ENCODE measurements at places on chromosomes 3 and 15.
A peak's percentile ranks its signal among the peaks of the same experiment; 100 is the strongest.

- no peak for DNase-seq
Observed at GRCh38 chr3:135083179-135083578, 288.1 kb downstream of the EPHB1 start.

DNA sequence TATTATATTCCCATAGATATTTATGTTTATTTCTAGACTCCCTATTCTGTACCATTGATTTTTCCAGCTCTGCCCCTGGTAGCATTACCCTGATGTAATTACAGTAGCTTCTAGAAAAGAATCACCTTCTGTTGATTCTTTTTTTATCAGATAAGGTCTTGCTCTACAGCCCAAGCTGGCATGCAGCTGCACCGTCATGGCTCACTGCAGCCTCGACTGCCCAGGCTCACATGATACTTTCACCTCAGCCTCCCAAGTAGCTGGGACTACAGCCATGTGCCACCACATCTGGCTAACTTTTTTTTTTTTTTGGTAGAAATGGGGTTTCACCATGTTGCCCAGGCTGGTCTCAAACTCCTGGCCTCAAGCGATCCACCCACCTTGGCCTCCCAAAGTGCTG is 41.8 kb downstream of the SLC24A1 start:
- DNase-seq: no peak

GRCh38 chr15:82952158-82953081 is at the start of gene HOMER2:
HOMER2 (minus strand) TSS chr15:82952720; CDS start chr15:82952535, 185 bp downstream.
- no peak for DNase-seq

DNA sequence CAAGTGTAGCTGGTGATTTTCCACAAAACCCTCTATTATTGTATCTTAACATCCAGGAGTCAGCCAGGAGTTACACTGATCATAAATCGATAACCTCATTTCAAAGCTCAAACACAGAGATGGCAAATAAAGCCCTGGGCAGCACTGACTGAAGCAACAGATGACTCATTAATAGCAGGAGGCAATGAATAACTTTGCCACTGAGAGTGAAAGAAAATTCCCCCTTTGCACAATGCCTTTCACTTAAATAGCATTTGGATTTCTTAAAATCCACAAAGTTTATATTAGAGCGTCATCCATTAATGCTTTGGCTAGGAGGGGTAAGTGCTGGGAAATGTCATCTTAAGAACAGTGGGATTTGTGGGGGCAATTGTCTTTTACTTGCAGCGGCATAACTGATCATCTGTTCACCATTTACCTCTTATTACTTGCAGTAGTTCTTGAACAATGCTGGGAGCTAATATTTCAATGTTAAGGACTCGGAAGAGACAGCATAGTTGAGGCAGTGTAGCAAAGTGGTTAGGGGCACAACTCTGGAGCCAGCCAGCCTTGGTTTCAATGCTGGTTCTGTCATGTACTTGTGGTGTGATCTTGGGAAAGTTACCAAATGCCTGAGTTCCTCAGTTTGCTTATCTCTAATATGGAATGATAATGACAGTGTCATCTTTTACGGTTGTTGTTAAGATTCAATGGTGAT is 630.4 kb upstream of the TBL1XR1 start:
- no peak for DNase-seq

DNA sequence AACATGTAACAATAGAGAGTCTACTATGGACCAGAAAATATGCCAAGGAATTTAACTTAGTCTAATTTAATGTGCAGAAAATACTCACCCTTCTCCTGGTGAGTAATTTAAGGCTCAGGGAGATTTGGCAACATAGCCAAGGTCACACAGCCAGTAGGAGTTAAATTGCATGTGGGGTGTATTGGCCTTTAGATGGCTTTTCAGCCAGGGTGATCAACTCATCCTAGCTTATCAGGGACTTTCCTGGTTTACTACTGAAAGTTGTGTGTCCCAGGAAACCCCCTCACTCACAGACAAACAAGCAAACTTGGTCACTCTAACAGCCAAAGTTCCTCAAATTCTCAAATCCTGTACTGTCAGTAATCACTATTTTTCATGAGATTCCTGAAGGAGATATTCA is 2.6 kb upstream of the SLC9A9 start:
- DNase-seq: no peak

- peak; percentile 45 for DNase-seq
Observed at GRCh38 chr3:4986175-4986781, 7.0 kb downstream of the BHLHE40 start.

DNA sequence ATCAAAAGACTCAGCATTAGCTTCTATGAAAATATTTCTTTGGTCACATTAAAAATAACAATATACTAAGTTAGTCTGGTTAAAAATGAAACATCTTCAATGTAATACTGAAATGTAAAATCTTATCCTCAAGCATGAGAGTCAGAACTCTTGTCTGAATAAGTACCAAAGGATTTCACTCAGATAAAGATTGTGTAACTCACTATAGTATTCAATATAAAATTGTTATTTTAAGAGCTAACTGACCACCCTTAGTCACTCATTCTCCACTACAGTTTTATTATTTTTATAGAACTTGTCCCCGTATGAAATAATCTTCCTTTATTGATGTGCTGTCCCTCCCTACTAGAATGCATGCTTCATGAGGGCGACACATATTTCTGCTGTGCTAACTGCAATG is 426.3 kb downstream of the MECOM start:
- DNase-seq: no peak

DNA sequence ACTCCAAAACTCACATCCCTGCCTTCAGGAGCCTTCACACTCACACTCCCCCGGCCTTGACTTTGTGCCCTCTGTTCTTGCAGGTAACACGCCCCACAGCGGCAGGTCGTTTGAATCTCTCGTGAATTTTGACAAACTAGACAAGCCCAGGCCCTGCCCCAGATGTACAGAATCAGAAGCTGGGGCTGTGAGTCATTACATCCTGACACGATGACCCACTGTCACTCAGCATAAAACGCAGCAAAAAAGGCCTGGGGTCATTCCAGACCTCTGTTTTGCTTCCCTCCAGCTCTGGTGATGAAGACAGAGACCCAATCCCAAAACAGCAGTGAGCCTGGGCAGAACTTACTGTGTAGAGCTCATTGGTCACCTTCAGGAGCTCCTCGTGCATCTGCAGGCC is 116.4 kb upstream of the RAD18 start:
- DNase-seq: no peak

DNA sequence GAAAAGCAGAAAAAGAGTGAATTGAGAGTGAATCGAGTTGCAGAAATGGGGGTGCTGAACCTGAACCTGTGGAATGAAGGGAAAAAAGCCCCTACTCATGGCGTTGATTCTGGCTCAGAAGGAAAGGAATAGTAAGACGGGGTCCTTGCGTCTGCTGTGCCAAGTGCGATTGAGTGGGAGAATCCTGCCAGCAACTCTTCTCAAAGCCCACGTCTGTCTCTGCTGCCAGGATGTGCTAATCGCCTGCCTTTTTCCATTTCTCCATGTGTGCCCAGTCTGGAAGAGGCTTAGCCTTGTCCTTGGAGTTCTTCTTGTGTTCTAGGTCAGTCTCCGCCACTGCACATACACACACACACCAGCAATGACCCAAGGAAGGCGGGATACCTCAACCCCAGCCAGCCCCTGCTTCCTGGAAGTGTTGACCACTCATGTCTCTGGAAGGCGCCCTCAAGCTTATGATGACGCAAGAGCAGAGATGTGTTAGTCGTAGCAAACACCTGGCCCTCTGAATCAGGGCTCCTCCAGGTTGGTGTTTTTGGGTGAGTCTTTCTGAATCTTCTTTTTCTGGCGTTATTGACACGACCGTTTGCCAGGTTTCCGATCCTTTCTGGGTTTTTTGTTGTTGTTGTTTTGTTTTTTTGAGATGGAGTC is 262.4 kb upstream of the PROK2 start:
- DNase-seq: no peak

GRCh38 chr3:115999613-116000012 is 376.3 kb downstream of the GAP43 start:
- peak; percentile 28 for DNase-seq

GRCh38 chr3:98807011-98807410 is 43.9 kb downstream of the ST3GAL6 start:
- no peak for DNase-seq

- no peak for DNase-seq
Observed at GRCh38 chr15:96171853-96172296, 158.6 kb upstream of the NR2F2 start.

- no peak for DNase-seq
Observed at GRCh38 chr3:52310861-52311575, 5.1 kb upstream of the DNAH1 start.

GRCh38 chr3:47291158-47291753 is 8.5 kb downstream of the KLHL18 start:
- DNase-seq: no peak

DNA sequence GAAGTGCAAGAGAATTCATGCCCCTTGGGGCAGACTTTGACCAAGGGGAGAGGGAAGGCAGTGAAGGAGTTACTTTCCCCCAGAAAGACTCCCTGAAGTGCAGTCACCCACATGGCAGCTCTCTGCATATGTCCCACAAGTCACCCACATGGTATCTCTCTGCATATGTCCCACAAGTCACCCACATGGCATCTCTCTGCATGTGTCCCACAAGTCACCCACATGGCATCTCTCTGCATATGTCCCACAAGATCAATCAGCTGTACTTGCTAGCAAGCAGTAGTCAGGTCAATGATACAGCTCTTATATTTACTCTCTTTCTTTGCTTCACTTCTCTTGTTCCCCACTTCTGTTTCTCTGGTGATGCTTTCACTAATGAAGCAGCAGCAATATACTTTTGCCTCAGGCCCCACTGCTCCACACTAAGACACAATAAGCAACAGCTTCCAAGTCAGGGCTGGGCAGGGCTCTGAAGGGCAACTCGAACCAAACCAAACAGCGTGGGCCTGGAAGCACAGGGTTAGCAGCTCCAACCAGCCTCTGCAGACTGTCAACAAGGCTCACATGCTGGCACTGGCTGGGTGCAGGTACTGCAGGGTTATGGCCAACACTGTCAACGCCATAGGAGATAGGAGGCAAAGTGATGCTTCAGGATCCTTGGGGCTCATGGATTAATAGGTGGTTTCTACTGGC is 46.7 kb downstream of the THBS1 start:
- no peak for DNase-seq

DNA sequence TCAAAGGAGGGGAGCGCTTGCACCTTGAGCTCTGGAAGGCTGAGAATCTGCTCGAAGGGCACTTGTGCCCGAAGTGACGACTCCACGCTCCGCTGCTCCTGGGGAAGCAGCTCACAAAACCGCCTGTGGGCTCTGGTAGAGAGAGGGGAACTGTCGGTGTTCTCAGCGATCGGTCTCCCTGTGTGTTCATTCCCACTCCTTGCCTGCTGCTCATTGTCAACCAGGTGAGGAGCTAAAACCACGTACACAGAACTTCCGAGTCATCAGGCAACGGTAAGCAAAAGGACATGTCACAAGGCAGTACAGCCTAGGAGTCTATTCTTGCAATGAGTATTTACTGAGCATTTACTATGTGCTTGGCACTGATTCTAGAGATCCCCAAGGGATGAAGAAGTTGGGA is 1.5 kb downstream of the CIB1 start:
- DNase-seq: no peak

- no peak for DNase-seq
Observed at GRCh38 chr15:63060699-63061098, 18.2 kb downstream of the TPM1 start.

DNA sequence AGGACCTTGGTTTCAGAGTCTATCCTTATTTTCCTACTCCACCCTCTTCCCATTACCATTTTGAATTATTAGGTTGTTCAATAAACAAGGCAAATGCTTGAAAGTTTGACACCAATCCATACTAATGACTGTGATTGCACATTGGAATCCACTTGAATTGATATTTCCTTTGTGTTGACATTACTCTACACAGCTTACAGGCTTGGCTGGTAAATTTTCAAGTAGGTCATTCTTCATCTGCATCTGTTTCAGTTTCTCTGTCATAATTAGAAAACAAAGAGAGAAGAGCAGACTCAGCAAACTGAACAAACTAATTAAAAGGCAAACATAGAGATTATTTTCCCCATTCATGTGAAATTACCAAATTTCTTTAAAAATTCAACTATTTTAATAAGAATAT is 732.9 kb upstream of the BCHE start:
- no peak for DNase-seq

DNA sequence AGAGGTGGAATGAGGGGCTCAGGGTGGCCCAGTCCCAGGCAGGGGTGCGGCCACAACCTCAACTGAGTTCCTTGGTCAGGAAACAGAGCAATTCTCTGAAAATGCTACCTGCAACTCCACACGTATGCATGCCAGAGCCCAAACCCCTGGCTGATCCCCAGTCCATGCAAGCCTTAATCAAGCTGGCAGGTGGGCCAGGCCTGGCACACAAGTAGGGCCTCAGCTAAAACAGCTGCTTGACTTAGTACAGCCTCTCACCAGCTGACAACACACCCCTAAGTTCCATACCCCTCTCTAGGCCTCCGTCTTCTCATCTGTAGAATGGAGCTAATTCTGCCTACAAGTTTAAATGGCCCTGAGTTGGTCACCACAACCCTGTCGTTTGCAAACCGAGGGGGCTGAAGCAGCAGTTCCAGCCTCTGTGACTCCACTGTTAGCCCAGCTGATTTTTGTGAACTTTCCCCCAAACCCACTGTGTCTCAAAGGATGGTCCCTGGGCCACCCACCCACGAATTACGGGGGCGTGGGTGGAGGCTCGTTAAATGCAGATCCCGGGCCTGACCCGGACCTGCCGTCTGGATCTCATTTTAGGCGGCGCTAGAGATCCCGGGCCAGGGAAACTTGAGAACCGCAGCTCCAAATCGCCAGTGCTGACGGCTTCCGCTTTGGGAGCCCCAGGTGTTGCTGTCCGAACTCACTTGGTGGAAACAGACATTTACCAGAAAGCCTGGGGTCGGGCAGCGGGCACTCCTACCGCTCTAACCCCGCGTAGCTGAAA is 927 bp downstream of the CHDH start:
- no peak for DNase-seq

All from SHP77 treated with DMSO at 0.1 percent for 48 hours (cell line).